HL-60 (cell line): ENCODE measurements at places on chromosomes 3 and 15.
A peak's percentile ranks its signal among the peaks of the same experiment; 100 is the strongest.

DNA sequence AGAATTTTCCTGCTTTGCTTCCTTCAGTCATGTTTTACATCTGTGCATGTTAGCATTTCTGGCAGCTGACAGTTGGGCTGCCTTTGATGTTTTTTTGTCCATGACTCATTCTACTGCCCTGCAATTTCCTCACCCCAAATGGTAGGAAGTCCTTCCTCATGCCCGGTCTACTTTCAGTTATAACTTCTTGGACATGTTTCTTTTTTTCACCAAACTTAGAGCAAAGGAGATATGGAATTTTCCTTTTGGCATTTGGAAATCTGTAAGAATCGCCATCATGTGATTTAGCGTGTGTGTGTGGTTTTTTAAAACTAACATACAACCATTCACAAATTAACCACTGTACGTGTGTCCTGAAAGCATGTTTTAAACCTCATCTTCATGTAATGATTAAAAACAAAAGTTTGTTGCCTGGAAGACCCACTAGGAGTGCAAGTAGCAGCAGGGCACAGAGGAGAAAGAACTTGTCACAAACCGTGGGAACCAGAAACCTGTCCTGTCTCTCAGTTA, 430.7 kb upstream of the CFAP20DC start:
- no peak for DNase-seq

DNA sequence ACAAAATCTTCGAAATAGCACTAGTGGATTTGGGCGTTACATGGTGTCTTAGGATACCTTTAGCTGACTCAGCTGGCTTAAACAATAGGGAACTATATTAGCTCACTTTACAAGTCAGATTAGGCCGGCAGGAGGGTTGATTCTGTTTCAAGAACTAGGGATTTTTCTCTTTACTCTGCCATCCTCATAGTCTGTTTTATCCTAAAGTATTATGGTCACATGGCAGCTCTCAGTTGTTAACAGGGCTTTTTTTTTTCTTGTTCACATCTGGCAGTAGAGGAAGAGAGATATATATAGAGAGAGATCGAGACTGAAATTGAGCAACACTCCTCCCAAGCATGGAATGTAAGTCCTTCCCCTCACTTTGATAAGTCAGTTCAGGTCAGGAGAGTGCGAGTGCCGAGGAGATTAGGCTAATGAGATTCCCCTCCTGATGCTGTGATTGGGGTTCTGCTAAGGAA, 32.9 kb downstream of the CHP1 start:
- DNase-seq, result peak; percentile 19

- no peak for DNase-seq
Measured at GRCh38 chr15:70063980-70064379, 33.7 kb downstream of the TLE3 start.

DNA sequence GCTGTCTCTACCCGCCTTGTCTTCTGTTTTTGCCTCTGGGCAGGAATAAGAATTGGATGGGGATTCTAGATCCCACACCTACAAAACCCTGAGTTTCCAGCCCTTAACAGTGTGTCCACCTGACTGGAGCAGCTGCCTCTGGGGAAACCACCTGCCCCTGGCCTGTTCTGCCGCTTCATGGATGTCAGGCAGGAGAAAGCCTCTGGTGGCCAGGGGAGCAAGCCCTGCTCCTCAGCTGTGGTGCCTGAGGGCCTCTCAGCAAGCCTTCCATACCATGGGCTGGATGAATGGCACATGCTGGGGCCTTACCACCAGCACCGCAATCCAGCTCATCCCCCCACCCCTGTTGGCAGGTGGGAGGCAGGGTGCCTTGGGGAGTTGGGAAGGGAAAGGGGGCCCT, 5.3 kb upstream of the CPNE9 start:
- no peak for DNase-seq

DNA sequence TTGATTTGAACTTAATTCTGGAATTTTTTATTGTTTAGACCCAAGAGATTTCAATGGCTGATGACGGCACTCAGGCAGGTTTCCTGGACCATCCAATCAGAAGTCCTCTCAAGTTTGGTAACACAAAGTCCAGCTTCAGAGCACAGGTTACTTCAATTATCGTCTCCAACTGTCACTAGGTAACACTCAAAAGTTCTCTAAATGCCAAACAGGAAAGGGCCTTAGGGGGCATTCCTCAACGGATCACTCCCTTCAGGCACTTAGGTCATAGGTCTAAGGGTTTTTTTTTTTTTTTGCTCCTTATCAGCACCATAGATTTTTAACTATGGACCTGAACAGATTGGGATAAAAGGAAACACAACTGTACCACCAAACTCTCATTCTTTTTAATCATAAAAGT, 85.8 kb downstream of the MEIS2 start:
- DNase-seq, result no peak

- DNase-seq, result no peak
Measured at GRCh38 chr3:187783098-187783497, 37.8 kb upstream of the BCL6 start.

GRCh38 chr3:138919325-138919724, 27.6 kb downstream of the FOXL2 start:
- no peak for DNase-seq

DNA sequence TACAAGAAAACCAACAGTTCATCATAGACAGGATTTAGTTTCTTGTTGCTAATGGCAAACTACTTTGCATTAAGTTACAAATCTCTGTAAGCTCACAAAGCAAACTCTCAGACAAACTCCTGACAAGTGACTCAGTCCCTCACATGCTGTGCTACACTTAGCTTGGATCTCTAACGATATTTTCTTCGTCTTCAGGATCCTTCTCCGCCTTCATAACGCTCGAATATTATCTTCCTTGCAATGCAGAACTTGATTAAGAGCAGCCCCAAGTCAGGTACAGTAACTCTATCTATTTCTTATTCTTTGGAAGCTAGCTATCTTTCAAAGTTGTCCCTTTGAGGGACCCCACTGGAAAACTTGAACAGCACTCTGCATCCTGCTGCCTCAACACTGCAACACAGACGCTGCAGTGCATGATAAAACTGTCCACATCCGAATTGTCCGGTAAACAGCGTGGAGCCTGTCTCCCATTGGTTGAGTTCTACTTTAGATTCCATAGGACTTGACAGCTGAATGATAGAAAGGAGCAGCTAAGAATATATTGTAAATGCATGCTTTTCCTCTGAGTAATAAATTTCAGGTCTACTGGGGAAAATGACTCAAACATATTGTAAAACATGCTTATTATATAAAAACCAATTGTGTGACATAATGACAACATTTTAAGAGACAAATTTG, 61.3 kb downstream of the UACA start:
- no peak for DNase-seq

DNA sequence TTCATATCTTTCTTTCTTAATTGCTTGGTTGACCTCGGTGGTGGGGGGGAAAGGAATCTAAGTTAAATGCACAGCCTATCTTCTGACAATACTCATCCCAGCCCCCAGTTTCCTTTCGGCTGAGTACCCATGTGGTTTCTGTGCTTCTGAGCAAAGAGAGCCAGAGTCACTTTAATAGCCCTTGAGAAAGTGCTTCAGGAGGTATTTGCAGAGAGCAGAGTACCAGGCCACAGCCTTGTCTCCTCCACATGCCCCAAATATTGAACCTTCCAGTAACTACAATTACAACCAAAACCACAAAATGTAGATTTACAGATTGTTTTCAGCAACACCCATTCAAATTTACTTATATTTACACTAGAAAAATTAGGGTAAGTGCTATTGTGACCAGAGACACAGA, 647.4 kb downstream of the NR2F2 start:
- DNase-seq, result no peak

- DNase-seq, result no peak
Measured at GRCh38 chr3:53845881-53846133, 412 bp downstream of the CHDH start.

GRCh38 chr3:192706272-192706671, 21.1 kb downstream of the FGF12 start:
- DNase-seq, result no peak

GRCh38 chr15:58932710-58933280, 684 bp downstream of the SLTM start:
- DNase-seq, result no peak

- DNase-seq, result peak; percentile 82
Measured at GRCh38 chr3:170149016-170149415, 32.5 kb downstream of the PHC3 start.

GRCh38 chr3:13547591-13548371, 1.1 kb upstream of the FBLN2 start:
- no peak for DNase-seq

DNA sequence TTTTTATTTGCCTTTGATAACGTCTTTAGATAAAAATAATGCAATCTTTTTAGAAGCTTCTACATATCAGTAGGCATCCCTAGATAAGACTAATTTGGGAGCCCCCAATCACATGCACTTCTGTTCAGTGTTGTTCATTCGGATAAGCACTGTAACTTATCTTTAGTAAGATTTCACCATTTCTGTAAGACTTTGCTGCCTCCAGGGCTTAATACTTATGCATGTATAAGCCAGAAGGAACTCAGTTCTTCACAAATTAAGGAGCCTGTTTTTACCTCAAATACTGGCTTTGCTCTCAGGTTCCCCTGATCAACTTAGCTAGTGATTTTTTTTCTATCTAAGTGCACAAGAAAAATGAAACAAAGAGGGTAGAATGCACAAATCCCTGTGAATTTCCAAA, 20.3 kb downstream of the DOCK3 start:
- DNase-seq, result no peak

- DNase-seq, result no peak
Measured at GRCh38 chr3:60839246-60839645, 412.0 kb downstream of the FHIT start.

- DNase-seq, result no peak
Measured at GRCh38 chr3:50139308-50139707, 15.8 kb upstream of the SEMA3F start.

DNA sequence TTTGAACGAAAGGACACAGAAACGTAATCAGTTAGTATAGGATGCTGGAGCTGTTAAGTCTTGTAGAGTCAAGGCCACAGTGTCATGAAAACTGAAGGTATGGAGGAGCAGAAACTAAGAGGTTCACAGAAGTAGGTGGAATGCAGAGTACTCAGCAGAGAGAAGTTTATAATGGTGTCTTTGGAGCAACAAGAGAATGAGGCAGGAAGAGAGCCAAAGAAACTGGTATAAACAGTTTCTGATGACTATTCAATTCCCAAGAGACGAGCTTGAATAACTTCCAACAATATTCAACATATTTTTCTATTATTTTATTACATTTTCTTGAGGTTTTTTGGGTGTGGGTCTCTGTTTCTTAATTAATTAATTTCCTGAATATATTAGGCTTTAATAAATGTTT, 29.6 kb downstream of the GALK2 start:
- no peak for DNase-seq

DNA sequence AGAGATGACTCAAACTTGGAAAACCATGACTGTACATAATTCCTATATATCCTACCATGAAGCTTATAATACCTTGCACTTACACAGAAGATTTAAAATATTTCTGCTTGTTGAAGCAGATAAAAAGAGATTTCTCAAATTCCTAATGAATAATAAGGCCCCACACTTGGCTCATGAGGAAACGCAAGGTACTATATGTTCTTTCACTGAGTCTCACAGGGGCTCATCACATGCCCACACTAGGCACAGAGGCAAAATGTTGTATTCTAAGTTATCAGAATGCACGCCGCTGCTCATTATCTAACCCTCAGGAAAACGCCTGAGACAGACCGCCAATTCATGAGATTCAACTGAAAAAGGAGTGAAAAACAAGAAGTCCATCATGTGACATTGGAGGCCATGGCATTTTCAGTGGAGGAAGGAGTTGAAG, 5.6 kb downstream of the MYO1E start:
- no peak for DNase-seq

- peak; percentile 48 for DNase-seq
Measured at GRCh38 chr3:48990636-48991469, 812 bp downstream of the P4HTM start.

DNA sequence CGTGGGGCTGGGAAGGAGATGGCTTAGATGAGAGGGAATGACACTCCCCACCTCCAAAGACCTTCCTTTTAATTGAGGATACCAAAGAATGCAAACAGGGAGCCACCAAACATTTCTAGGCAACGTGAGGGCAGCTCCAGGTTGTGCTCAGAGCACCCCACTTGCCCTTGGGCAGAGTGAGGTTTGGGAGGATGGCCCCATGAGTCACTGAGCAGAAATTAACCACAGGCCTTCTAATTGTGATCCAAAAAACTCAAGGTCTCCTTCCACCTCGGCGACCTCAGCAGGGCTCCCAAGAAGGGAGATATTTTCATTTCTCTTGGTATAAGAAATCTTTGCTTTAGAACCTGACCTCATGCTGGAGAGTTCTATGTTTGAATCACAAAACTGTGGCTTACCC, 305.0 kb upstream of the TPM1 start:
- DNase-seq, result no peak

DNA sequence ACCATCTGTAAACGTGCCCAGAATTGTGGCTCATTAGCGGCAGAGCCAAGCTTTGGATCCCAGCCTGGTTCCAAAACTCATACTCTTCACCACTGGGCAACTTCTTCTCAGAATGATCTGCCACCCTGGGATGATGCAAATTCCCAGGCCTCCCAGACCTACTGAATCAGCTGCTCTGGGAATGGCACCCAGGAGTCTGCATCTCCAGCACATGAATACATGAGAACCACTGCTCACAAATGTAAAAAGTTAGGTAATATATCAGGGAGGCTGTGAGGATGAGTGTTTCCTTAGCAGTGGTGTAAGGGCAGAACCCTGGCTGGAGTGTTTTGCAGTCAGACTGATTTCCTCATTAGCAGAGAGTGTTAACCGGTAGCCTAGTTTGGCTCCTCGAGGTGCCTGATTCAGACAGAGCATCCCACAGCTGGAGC, 94.2 kb downstream of the LIPC start:
- peak; percentile 67 for DNase-seq

DNA sequence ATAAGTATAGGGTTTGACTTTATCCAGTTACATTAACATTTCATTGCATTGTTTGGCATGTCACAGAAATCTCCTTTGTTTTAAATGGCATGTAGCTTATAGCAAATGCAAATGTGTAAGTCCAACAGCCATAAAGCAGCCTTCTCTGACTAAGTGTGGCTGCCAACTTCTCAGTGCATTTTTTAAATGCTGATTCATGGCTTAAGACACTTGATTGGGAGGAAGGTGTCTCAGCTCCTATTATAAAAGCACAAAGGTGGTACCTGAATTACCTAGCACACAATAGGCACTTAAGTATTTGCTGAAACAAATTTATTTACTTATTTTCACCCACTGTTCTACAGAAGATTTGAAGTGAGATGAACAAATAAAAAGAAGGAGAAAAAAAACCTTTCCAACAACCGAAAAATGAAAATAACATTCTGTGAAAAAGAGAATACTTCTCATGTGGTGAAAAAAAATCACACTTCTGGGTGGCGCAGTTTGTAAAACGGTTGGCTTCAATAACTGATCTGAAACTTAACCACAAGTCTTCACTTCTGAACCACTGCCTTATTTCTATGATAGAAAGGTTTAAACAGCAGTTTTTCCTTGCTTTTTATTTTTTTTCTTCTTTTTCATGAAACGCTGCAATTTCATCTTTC, 105.5 kb upstream of the ICE2 start:
- no peak for DNase-seq

- DNase-seq, result no peak
Measured at GRCh38 chr3:114498539-114499370, 204.9 kb downstream of the TIGIT start.

DNA sequence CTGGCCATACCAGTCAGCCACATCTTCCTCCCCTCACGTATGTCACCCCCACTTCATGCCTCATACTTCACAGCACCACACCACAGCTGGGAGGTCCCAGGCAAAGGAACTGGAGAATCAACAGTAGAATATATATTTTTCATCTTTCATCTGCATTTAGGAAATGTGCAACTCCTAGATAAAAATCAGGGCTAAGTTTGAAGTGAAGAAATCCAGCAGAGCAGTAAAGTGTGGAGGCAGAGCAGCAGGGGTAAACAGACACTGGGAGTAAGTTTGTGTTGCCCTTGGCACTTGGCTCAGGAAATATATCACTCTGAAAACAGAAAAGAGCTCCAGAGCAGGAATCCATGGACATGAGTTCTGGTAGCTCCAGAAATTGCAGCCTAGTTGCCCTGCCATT, 2.8 kb upstream of the HERC1 start:
- no peak for DNase-seq
